IMR-90 (cell line): ENCODE measurements at places on chromosomes 6 and 20. TPM values are rescaled to one million over a fixed set of nuclear protein-coding genes. Genes with fewer than 3 reads are reported as not detected.

KIAA0408 gene
- 0.83 and 0.90 TPM in 2 replicates for total RNA-seq

HSPA12B gene
- total RNA-seq, result not detected in 2 replicates

RUNX2 gene
- 2.3 and 3.1 TPM in 2 replicates for total RNA-seq

- H3K27me3 ChIP-seq, result peaks cover 17% of the 10 kb centered on the region
- H3K36me3 ChIP-seq, result no peaks in the 10 kb centered on the region
- DNase-seq, result peak; percentile 11
- no peaks in the 10 kb centered on the region for H3K4me1 ChIP-seq
These were observed 512.7 kb upstream of the ZNF337 start for GRCh38 chr20:26209171-26209941.

- peaks cover 10% of the 10 kb centered on the region for H3K4me1 ChIP-seq
- no peaks in the 10 kb centered on the region for H3K27me3 ChIP-seq
- H3K36me3 ChIP-seq, result no peaks in the 10 kb centered on the region
These were observed 305.6 kb downstream of the CDH4 start for GRCh38 chr20:61557621-61558020.

- no peak overlapping the region for H3K4me3 ChIP-seq
- peak overlapping the region; percentile 92 for H3K27ac ChIP-seq
- DNase-seq, result peak; percentile 95
- H3K4me1 ChIP-seq, result peaks cover 29% of the 10 kb centered on the region
- no peaks in the 10 kb centered on the region for H3K27me3 ChIP-seq
These were observed 4.6 kb downstream of the SMIM29 start for GRCh38 chr6:34243901-34244884.

- DNase-seq, result no peak
- H3K27me3 ChIP-seq, result no peaks in the 10 kb centered on the region
- peaks cover 13% of the 10 kb centered on the region for H3K36me3 ChIP-seq
- no peak overlapping the region for H3K4me3 ChIP-seq
- H3K4me1 ChIP-seq, result no peaks in the 10 kb centered on the region
These were observed 12.3 kb downstream of the LOC128125822 start for GRCh38 chr6:63584566-63584965.

DNA sequence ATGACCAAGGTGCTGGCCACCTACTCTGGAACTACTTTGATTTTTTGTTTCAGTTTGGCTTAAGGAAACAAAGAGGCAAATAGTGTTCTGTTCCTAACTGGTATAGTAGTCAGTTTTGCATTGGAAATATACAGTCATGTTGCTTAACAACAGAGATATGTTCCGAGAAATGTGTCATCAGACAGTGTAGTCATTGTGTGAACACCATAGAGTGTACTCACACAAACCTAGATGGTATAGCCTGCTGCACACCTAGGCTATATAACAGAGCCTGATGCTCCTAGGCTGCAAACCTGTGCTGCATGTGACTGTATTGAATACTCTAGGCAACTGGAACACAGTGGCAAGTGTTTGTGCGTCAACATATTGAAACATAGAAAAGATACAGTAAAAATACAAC lies 80.4 kb downstream of the ARID1B start:
- H3K4me1 ChIP-seq, result 0 out of 2 replicates have a peak, but pooled peaks cover 2% of the 10 kb centered on the region
- no peak overlapping the region for H3K4me3 ChIP-seq
- peak; percentile 64 for DNase-seq
- no peaks in the 10 kb centered on the region for H3K36me3 ChIP-seq

- no peak overlapping the region for H3K4me3 ChIP-seq
- H3K27ac ChIP-seq, result no peak overlapping the region
- H3K4me1 ChIP-seq, result no peaks in the 10 kb centered on the region
- peaks cover 8% of the 10 kb centered on the region; the same call in 1 of the 2 replicates for H3K36me3 ChIP-seq
These were observed 22.3 kb downstream of the STX7 start for GRCh38 chr6:132490478-132491204.

DNA sequence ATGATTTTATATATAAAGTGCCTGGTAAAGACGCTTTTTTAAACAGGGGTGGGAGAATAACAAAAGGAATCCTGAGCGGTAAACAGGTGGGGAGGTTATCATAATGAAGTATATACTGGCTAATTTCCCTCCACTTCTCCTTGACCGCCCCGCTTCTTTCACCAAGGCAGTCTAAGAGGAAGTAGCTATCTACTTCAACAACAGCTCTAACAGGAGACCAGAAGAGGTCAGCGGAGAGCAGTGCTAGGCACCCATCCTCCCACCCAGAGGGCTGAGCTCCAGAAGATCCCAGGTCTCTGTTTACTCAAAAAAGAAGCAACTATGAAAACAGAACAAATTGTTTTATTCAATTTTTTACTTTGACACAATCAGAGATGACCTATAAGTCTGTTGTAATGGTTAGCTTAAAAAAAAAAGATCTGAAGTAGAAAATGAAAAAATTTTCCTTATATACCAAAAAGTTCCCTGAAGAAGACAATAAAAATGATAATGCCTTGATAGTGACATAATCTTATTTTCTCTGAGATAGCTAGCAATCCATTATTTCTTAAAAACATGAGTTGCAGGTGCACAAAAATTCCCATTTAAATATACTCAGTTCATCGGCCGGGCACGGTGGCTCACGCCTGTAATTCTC lies 141.1 kb downstream of the PDSS2 start:
- H3K36me3 ChIP-seq, result 0 out of 2 replicates have a peak, but pooled peaks cover 2% of the 10 kb centered on the region
- peak; percentile 63 for DNase-seq
- H3K4me1 ChIP-seq, result peaks cover 1% of the 10 kb centered on the region; the same call in 1 of the 2 replicates
- H3K27me3 ChIP-seq, result no peaks in the 10 kb centered on the region

DNA sequence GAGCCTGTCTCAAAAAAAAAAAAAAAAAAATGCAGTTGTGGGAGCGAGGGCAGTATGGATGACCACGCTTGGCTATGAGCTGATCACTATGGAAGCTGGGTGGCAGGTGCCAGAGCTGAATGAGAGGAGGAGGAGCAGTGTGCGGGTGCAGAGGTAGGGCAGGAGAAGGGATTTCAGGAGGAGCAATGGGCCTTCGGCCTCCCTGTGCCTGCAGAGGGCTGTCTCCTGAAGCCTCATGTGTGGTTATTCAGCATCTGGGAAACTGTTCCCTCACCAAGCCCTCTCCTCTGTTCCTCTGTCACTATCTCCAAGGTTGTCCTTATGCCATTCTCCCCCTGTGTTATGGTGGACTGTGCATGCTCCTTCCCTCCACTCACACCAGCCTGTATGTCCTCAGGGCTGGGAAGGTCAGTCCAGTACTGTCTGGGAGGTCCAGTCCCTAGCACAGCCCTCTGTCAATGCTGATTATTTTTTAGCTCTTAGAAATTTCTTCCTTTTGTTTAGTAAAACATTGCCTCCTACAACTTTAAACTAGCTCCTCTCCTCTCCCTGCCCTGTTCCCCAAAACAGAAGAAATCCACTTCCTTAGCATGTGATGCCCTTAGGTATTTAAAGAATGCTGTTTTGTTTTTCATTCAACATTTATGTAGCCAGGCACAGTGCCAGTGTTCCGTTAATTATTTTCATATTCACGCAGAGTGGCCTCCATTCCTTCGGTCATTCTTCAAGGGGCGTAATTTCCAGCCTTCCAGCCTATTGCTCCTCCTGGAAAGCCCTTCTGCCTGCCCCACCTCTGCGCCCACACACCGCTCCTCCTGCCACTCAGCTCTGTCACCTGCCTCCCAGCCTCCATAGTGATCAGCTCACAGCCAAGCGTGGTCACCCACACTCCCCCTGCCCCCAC lies 48.9 kb downstream of the CNBD2 start:
- peak; percentile 56 for DNase-seq
- H3K27ac ChIP-seq, result peak overlapping the region; percentile 69; the same call in 1 of the 2 replicates
- H3K36me3 ChIP-seq, result no peaks in the 10 kb centered on the region
- H3K4me3 ChIP-seq, result no peak overlapping the region
- peaks cover 6% of the 10 kb centered on the region; the same call in 1 of the 2 replicates for H3K27me3 ChIP-seq
- peaks cover 11% of the 10 kb centered on the region for H3K4me1 ChIP-seq

DNA sequence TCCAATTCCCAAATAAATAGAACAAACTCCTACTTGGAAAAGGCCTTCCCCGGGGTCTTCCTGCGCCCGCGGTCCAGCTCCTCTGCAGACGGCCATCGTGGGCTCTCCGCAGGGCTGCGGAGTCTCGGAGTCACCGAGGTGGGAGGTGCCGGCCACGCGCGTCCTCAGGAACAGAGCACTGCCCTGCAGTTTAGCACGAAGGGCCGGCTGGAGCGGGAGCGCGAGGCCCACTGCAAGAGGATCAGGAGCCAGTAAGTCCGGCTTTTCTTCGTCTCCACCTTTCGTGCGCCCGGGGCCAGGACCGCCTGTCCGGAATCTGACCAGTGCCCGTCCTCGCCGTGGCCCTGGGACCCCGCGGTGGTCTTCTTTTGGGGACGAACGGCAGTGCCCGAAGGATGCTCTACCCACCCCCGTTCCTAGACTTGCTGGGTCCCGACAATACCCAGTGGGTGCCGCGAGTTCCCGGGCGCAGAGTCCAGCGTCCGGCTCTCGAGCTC lies 1.4 kb downstream of the BHLHE23 start:
- no peaks in the 10 kb centered on the region for H3K4me1 ChIP-seq
- no peak overlapping the region for H3K4me3 ChIP-seq
- no peak for DNase-seq
- peaks cover 91% of the 10 kb centered on the region for H3K27me3 ChIP-seq
- no peak overlapping the region for H3K27ac ChIP-seq
- H3K36me3 ChIP-seq, result no peaks in the 10 kb centered on the region

DNA sequence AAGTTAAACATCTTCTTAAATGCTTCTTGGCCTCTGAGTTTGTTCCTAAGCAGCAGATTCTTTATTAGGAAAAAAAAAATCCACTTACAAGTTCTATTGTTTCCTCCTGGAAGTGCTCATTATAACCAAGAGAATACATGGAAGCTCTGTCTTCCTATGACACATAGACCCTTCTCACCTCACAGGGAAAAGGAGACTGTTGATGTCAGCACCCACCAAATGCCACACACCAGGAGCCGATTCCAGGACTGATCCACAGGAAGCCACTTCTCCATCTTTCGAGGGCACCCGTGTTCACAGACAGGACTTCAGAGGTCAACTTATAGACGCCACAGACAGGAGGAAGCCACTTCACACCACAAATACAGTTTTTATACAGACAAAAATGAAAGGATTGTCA lies 13.4 kb upstream of the BNIP5 start:
- no peak overlapping the region for H3K4me3 ChIP-seq
- DNase-seq, result no peak

- peaks cover 31% of the 10 kb centered on the region for H3K27me3 ChIP-seq
- DNase-seq, result no peak
- no peaks in the 10 kb centered on the region; the same call in 1 of the 2 replicates for H3K4me1 ChIP-seq
- no peak within 1 kb of the TSS for H3K4me3 ChIP-seq
- H3K27ac ChIP-seq, result no peak within 1 kb of the TSS
These were observed at the start of gene ESR1 for GRCh38 chr6:151807513-151808370. TSS of gene ESR1 (plus strand) at chr6:151807682. CDS start at chr6:151807913, 231 bp downstream.

GRCh38 chr20:57791966-57792365 lies 82.2 kb upstream of the PMEPA1 start:
- DNase-seq, result no peak
- H3K4me3 ChIP-seq, result no peak overlapping the region
- no peak overlapping the region for H3K27ac ChIP-seq
- no peaks in the 10 kb centered on the region for H3K36me3 ChIP-seq
- H3K4me1 ChIP-seq, result no peaks in the 10 kb centered on the region

DNA sequence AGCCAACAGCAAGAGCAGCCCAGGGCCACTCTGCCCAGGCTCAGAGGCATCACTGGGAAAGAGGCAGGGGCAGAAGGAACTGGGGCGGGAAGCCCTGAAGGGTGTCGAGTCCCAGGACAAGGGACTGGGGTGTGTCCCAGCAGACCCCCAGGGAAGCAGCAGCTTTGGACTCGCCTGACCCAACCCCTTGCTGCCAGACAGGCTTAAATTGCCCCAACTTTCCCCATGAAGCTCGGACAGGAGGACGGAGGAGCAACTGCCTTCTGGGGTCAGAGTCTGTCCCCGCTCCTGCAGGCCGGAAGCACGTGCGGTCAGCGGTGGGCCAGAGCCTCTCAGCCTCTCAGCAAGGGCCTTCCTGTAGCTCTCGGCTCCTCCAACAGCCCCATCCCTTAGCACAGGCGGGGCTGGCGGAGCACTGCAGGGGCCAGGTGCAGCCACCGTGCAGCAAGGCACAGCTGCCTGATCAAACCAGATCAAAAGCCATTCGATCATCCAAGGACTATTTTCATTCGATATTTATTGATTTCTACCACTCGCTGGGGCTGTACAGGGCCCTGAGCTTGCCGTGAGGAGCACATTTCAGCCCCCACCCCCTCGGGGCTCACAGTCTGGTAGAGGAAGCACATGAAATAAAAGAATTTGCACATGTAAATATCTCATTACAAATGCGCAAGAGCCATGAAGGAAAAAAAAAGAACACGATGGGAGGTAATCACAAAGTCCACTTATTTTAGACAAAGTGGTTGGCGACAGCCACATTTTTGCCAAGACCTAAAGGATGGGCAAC lies 31.8 kb upstream of the STX16 start:
- no peak overlapping the region for H3K4me3 ChIP-seq
- peak overlapping the region; percentile 38 for H3K27ac ChIP-seq
- no peaks in the 10 kb centered on the region for H3K36me3 ChIP-seq
